Activated T-cell treated with anti-CD3 and anti-CD28 coated beads, Interleukin-2, amount 50 U/mL, for 48 hours (primary cell): ENCODE measurements at places on chromosomes 3 and 15.

DNA sequence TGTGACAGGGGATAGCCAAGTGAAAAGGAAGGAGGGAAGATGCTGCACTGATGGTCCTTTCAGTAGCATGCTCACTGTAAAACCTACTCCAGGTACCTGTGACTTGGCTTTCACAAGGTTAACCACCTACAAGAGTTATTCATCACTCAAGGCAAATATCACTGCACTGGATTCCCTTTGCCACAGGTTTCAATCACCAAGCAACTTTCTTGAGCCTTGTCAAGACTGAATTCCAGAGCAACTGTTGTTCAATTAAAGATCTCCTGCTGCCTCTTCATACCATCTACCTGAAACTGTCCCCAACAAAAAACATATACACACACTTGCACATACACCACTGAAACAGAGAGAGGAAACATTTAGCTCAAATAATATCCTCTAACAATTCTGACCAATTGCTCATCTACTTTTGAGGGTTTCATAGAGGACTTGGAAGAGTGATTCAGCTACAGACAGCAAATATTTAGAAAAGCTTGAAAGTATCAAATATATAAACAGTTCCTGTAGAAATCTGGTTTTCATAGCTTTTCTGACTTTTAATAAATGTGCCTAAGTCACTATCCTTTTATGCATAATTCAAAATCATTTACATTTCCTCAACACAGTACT lies 6.5 kb downstream of the IGF2BP2 start:
- no peak for DNase-seq

DNA sequence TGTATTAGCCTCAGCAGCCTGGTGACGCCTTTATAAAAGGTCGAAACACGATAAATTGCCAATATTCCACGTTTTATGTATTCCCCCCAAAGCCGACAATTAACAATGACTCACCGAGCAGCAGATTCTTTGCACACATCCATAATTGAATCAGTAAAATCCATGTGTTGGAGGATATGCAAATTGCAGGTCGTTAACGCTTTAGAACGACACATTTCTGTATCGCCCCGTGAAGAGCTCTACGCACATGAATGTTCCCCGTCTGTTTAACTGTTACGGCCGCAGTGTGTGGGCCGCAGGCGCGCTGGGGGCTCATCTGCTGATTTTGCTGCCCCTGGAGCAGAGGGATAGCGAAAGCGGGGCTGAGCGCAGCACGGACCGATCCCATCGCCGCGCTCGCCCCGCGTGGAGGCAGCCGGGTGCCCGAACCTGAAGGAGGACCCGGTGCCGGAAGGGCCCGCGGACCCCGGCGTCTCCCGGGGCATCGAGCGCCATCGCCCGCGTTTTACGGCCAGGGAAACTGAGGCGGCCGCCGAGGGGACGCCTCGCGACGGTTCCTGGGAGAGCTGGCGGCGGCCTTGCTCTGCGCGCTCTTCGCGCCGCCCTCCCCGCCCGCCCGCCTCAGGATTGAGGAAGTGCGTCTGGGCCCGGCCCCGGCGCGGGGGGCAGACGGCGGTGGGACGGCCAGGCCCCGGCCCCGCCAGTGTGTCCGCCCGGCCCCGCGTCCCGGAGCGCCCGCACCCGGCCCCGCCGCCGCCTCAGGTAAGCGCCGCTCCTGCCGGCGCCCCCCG lies at the start of gene LRRK1:
TSS of gene LRRK1 (plus strand) at position 668 of the 791 bp plus-strand sequence. CDS start 5,276 bp downstream, outside the sequence.
- DNase-seq: peak; percentile 43

- no peak for DNase-seq
Observed at GRCh38 chr15:39403640-39404117, 177.2 kb upstream of the THBS1 start.

GRCh38 chr3:121718205-121718846 lies 31.2 kb downstream of the GOLGB1 start:
- no peak for DNase-seq

DNA sequence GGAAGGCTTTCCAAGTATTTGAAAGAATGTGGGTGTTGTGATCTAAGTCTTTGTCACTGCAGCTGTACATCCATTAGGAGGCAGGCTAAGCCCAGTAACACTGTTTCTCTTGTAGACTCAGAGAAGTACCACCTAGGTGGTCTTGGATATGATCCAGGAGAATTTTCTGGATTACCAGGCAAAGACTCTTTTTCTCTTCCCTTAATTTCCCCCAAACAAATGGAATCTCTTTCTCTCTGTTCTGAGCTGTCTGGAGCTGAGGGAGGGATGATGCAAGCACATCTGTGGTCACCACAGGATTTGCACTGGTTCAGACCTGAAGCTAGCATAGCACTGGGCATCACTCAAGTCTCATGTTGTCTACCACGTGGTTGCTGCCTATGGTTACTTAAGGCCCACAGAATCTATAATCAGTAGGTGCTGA lies 227.6 kb downstream of the NECTIN3 start:
- no peak for DNase-seq

- no peak for DNase-seq
Observed at GRCh38 chr15:83477808-83478537, 30.8 kb downstream of the SH3GL3 start.

GRCh38 chr3:69178082-69178481 lies 55.7 kb upstream of the LMOD3 start:
- DNase-seq: no peak

DNA sequence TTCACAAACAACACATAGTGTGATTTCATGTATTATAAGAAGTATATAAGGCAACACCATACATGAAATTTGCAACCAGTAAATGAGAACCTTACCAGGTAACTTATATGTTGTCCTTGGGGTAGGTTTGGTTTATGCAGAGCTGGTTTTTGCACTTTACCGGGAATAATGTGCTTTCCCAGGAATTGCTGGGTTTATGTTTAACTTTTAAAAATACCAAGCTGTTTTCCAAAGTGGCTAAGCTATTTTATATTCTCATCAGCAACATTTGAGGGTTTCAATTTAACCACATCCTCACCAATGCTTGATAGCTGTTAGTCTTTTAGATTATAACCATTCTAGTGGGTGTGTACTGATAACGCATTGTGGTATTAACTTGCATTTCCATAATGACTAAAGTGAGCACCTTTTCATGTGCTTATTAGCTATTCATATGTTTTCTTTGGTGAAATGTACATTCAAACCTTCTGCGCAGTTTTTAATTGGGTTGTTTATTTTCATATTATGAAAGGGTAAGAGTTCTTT lies 71.6 kb downstream of the KY start:
- DNase-seq: no peak

DNA sequence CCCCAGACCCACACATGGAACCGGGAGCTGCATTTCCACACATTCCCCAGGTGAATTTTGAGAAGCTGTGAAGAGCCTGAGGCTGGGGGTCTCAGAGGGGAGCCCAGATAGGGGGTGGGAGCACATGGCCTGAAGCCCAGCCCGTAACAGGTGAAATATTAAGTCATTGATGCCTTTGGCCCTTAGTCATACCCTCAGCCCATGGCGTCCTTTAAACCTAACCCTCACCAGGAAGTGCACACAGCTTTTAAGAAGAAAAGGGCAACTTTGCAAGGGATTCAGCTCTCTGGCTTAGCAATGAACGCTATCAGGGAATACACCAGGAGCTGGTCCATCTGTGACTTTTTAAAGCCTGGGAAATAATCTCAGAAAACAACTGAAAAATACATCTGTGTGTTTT lies 40.6 kb downstream of the WNT7A start:
- DNase-seq: no peak

DNA sequence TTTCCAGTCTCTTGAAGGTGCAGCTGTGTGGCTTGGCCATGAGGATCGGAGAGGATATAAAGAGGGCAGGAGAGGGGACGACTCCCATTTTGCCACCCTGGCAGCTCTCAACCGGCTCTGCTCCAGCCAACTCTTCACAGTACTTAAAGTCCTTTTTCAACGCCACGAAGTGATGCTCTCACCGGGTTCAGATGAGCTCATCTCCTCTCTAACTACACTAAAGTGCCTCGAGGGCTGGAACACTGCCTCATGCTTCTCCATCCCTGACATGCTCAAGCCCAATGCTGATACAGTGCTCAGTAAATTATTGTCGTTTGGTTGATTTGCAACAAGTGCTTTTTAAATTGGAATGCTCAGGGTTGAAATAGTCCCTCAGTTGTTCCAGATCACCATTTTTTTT lies 97.8 kb downstream of the GTPBP8 start:
- no peak for DNase-seq

DNA sequence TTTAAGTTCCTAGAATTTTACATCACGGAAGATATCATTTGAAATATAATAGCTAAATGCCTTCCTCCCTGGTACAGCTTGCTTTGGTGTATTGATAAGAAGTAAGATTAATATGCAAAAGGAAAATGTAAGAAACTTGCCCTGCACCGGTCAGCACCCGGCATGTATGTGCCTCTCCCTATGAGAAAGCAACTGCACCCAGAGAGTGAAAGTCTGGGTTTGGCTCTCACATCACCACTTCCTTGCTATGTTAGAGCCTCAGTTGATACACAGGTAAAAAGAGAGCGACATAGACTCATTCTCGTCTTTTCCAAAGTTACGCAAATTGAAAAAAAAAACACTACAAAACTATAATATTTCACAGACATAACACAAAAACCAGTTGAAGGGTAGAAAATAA lies 96.7 kb downstream of the FOXP1 start:
- DNase-seq: no peak

- DNase-seq: no peak
Observed at GRCh38 chr3:139757448-139758030, 79.8 kb upstream of the NMNAT3 start.

DNA sequence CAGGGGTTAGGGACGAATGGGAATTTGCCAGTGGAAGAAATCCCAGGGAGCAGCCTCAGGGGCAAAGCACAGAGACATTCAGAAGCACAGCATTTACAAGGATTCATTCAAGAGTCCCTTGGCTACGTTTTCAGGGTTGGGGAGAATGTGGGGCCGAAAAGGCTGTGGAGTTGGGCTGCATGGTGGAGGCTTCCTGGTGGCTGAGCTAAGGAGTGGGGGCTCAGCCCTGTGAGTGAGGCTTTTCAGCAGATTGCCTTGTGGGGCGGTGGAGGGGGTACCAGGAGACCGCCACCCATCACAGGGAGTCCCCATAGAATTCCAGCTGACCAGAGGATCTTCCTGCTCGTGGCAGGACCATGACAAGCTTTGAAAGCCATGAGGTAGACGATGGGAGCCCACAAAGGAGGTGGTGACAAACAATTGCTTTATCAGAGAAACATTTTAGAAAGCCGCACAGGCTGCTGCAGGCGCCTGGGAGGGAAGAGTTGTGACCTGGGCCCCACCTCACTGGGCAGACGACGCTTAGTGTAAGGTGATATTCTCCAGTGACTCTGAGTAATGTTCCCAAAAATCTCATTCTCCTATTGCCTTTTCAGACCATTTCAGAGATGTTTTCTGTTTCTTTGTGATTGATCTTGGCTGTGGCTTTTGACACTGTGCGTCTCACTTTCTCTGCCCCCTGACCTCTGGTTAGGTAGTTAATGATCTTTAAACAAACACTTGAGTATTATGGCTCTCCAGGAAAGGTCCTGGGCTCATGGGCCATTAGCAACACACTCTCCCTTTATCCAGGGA lies 128.0 kb downstream of the DNAJB8 start:
- DNase-seq: no peak

DNA sequence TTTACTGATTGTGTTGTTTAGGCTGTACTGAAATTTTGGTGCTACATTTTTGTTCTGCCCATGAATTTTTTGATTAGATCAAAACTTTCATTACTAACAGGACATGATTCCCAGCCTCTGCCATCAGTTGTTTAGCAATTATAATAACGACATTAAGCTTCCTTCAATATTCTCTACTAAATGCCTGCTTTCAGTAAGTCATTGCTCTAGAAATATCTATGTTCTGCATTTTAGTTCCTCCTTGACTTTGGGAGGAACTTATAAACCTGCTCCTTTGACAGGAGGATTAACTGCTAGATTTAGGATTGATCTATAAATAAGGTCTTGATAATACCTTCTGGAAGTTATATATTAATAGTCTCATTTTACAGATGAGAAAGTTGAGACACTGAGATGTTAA lies 269.1 kb downstream of the RAP2B start:
- DNase-seq: no peak
